ENCODE measurements at places on chromosomes 3 and 15.

GRCh38 chr3:21755896-21756295 lies 4.9 kb upstream of the ZNF385D start:
- no peak for DNase-seq

DNA sequence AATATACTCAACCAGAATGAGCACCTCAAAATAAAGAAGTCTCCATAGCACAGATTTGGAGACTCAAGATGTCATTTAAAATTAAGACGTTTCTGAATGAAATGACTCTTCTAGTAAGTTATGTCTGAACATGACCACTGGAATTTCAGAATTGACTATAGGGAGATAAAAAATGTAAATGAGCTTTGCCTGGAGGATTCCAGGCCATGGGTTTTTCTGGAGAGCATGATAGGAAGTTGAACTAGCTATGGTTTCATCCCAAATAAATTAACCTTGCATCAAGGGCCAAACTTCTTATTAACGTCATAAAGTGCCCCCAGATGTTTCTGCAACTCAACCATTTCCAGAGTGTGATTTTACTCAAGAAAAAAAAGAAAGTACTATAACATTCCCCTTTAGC lies 222.6 kb upstream of the NR2F2 start:
- no peak for DNase-seq

DNA sequence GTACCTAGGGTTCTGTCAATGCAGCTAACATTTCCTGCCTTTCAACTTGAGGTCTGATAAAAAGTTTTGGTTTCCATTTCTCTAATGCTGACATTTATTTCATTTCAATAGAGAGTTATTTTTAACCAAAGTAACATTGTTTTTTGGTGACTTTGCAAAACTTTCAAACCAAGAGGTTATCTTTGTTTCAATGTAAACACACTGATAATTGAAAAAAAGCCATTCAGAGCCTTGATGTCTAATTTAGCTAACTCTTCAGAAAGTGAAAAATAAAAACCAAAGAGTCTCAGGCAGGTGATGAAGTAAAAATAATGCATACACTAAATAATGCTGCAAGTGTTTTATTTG lies 9.6 kb upstream of the TIPARP start:
- no peak for DNase-seq

DNA sequence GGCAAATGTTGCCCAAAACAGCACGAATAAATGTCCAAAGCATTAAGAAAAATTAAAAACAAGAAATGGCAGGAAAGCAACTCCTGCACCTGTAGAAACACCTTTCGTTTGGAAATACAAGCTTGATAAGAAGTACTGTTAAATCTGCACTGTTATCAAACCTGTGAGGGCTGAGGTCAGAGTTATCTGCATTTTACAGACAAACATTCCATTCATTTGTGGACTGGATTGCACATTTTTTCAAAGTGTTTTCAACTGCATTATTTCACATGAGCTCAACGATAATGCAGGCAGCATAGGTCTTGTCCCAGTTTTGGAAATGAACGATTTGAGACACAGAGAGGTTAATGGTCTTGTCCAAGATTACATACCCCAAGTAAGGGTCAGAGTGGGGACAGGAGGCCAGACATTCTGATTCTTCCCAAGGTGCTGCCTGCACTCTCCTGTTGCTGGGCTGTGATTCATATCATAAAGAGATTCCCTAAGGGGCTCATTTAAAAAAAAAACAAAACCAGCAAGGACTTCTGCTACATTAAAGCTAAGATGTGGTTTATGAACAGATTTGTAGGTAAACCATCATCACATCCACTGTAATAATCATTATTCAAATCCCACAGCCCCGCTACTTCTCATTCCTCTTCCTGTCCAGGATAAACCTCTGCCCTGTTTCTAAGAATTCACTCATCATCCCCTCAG lies 13.0 kb downstream of the GUCA1C start:
- DNase-seq, result no peak

GRCh38 chr15:27844018-27844666 lies 255.0 kb downstream of the OCA2 start:
- DNase-seq, result no peak

- no peak for DNase-seq
These were observed 6.5 kb downstream of the CHD2 start for GRCh38 chr15:92906563-92907081.

GRCh38 chr15:93989440-93989998 lies 241.8 kb upstream of the MCTP2 start:
- DNase-seq, result no peak

GRCh38 chr3:42708611-42709151 lies 6.1 kb upstream of the HHATL start:
- no peak for DNase-seq

DNA sequence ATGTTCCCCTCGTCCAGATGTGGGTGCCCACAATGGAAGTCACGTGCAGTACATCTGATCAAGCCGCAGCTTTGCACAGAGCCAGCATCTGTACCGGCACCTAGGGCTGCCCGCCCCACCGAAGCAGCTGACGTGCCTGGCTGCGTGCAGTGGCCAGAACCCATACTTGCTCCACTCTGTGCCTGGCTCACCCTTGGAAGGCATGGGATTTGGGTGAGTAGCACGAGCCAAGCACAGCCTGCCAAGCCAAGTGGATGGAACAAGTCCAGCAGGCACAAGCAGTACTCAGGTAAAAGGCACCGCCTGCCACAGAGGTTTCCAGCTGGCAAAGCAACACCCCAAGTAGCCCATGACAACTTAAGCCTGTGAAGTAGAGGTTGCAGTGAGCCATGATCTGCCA lies 261.3 kb downstream of the TBC1D5 start:
- no peak for DNase-seq

DNA sequence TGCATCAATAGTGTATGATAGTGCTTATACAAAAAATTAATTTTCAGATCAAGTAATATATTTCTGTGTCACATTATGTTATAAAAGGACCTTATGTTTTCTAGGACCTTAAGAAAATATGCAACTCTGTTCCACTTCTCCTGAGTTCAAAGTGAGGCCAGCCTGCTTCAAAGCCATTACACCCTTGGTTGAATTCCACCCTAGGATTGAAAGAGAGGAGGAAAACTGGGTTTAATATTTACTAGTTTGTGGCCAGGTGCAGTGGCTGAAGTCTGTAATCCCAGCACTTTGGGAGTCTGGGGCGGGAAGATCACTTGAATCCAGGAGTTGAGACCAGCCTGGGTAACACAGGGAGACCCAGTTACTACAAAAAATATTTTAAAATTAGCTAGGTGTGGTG lies 32.9 kb upstream of the NR1I2 start:
- DNase-seq, result no peak

GRCh38 chr3:159787794-159788205 lies 200.8 kb upstream of the IL12A start:
- DNase-seq, result no peak

GRCh38 chr3:73350996-73351395 lies 273.7 kb downstream of the PDZRN3 start:
- no peak for DNase-seq

GRCh38 chr15:35998663-35999602 lies 453.0 kb upstream of the DPH6 start:
- DNase-seq, result no peak

DNA sequence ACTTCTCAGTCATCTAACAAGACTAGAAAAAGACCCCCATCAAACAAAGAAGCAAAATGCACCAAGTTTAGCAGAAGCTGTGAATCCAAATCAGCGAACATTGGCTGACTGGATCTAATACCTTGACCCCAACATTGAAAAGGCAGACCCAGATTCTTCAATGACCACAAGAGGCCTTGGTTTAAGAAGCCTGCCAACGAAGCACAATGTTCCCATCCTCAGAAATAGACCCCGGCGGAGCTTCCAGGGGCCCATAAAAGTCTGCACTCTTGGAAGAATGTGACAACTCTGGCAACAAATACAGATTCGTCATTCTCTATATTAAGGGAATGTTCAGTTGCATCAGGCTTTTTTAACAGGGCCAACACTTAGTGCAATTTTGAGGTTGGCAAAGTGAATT lies 112.8 kb upstream of the BCL6 start:
- no peak for DNase-seq

DNA sequence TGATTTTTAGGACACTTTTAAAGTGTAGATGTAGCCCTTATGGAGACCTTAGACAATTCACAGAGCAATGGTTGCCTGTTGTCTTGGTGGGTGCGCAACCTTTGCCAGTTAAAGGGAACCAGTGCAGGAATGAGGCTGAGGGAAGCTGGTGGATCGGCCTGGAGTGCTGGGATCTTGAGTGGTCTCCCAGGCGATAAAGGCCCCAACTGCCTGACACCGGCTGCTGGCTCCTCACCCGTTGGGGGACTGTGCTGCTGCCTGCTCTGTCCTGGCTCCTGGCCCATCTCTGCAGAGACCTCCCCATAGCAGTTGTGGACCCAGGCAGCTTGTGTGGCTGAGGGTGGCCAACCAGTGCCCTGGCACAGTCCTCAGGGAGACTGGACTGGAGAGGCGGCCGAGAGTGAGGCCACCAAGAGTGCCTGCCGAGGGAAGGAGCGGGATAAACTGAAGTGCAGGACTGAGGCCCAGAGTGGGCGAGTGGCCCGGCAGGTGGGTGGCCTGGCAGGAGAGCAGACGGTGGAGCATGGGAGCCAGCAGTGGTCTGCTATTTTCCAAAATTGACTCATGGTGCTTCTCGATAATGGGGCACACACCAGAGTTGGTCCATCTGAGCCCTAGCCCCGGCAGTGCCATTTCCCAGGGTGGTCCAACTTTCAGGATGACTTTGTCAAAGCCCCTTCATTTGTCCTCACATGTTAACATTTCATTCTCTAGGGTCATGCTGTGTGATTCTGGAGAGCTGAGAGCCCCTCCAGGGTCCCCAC lies 2.1 kb downstream of the ALDH1A3 start:
- DNase-seq, result no peak

DNA sequence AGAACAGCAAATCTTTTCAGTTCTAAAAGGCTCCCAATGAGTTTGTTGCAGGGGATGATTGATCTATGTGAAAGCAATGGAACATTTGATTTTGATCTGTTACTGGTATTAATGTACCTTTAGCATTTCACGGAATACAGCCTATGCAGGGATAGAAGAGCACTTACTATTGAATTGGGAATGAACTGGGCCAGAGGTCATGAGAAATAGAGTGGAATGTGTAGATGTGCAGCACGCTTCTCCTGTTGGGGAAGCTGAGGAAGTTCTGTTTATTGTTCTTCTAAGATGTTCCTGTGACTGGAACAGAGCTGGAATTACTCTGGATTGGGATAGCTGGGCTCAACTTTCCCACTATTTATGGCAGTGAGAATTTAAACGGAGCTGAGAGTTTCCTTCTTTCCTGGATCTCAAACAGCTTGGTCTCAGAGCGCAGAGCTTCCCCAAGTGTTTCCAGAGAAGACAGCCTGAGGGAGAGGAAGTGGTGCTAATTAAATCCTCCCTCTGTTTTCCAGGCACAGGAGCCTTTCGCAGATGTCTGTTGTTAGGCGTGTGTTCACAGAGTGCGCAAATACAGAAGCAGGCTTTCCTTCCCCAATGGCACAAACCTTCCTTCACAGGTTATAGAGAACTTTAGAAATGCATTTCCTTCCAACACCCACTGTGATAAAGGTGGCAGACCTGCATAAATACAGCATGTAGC lies 32.5 kb downstream of the TPRG1 start:
- DNase-seq, result no peak

DNA sequence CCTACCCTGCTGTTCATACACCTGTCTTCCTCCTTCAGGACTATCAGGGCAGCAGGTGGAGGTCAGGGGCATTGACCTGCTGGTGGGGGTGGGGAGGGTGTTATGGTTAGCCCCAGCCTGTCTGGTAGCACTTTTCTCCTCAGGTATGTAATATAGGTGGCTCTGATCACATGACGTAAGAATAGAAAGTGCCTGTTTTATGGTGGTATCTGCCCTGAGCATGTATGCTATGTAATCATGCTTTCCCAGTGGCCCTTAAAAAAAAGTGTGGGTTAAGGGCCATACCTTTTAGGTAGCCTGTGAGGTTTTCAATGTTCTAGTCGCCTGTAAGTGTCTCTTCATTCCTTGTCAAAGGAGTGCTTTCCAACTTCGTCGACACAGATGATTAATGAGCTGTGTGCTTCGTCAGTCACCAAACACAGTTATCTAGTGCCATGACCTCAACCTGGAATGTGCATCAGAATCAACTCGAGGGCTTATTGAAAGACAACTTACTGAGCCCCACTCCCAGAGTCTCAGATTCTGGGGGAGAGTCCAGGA lies 86.3 kb downstream of the KLHL25 start:
- no peak for DNase-seq

GRCh38 chr3:141465221-141465620 lies 21.6 kb upstream of the RASA2 start:
- no peak for DNase-seq

DNA sequence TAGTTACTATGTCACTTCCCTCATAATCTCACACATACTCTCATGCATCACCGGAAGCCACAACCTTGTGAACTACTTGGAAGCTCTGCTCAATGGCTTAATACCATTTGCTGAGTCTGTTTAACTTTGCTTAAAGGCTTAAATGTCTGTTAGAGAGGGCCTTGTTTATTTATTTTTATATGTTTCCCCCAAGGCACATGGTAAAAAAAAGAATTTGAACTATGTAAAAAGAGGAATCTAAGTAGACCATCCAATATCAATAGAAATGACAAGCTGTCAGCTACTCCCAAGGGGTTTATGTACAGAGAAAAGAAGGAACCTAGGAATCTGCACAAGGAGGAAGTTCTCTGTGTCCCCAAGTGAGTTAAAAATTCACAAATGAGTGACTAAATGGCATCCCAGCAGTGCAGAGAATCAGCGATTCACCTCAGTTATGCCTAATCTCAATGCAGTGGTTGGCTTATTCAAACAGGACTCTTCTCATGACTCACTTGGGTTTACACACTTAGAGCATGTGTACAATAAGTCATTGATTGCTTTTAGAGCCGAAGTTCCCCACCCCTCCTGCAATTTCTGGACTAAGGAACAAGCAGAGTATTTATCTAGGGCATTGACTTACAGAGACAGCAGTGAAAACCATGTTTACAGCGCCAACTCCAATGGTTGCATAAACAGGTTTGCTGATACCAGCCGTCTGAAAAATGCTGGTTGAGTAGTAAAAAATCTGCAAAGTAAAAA lies 24.4 kb downstream of the SLC2A2 start:
- DNase-seq, result no peak

DNA sequence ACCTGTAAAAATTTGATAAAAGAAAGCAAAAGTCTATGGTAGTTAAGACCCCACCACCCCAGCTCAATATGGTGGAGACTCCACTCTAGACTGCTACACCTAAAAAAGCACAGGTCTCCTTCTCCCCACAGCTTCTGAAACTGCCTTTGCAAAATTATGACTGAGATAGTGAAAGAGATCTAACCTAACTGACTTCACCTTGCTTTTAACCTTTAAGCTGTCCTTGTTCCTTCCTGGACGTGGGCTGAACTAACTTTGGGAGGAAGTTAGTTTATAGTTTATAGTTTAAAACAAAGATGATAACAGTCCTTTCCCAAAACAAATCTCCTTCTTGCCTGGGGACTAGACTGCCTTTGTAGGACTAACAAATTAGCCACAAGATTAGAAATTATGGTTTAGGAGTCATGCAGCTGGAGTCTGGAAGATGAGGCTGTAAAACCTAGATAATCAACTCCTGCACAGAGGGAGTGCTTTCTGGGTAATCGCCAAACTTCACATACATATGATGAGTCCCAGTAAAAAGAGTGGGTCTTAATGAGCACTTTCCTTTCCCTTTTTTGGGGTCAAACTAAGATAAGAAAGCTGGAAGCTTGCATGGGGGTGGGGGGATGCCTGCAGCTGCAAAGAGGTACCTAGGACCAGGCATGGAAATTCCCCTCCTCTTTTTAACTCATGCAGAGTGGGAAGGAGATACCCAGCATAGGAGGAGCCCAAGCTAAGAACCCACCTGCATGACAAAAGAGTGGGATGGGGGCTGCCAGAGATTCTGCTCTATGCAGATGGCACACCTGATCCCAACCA lies 17.5 kb downstream of the CCR8 start:
- DNase-seq, result no peak
